Brain (organoid and tissue), 16 donors: ENCODE measurements at places on chromosomes 2 and 18. TPM values are rescaled to one million over a fixed set of nuclear protein-coding genes. Genes with fewer than 3 reads are reported as not detected.

Gene OSBPL6
- 3.6 TPM for polyA plus RNA-seq

Gene TUBB6
- polyA plus RNA-seq, result 43.5 TPM

Gene ZNF521
- 2.1 TPM for polyA plus RNA-seq

Gene RAPH1
- polyA plus RNA-seq, result 7.3 TPM

Gene PROC
- 0.59 TPM for polyA plus RNA-seq

Gene DNAH6
- not detected for polyA plus RNA-seq

Gene LBX2
- polyA plus RNA-seq, result 2.5 TPM

Gene SPDYA
- not detected for polyA plus RNA-seq
